ENCODE measurements at places on chromosomes 2 and 18. TPM values are rescaled to one million over a fixed set of nuclear protein-coding genes. Genes with fewer than 3 reads are reported as not detected.

- no peak for DNase-seq
Observed at GRCh38 chr2:20487392-20488174, 40.7 kb downstream of the RHOB start.

GRCh38 chr2:168480825-168481585 lies 24.9 kb downstream of the CERS6 start:
- no peak for DNase-seq

DNA sequence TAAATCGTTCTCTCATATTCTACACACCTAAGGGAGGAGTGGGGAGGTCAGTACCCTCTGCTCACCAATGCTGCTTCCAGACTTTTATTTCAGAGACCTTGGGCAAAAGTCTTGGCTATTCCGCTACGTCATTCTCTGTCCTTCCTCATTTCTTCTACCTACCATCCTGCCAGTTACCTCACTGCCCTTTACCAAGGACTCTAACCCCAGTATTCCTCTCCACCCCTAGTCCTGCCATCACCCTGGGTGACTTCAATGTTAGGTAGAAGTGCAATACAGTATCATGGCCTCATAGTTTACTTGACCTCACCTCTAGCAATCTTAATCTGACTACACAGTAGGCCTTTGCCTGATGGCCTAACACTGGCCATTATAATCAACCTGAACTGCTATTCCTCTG lies 27.8 kb downstream of the RTN4 start:
- no peak for DNase-seq

Gene HOXD9
- not detected for total RNA-seq

DNA sequence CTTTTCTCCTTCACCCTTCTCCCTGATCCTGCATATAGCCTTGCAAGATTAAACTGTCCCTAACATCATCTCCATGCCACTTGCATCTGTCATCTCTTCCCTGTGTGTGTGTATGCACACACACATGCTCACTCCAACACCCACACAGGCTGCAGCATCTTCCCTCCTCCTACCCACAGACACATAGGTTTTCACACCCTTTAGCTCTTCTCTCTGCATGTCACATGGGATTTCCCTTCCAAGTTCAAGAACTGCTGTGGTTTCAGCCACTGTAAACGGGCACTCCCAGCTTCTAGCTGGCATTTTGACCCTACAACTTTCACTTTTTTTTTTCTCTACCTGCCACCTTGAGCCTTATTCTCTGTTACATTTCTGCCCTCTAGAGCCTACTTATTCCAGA lies 6.4 kb downstream of the CELF4 start:
- DNase-seq: no peak

DNA sequence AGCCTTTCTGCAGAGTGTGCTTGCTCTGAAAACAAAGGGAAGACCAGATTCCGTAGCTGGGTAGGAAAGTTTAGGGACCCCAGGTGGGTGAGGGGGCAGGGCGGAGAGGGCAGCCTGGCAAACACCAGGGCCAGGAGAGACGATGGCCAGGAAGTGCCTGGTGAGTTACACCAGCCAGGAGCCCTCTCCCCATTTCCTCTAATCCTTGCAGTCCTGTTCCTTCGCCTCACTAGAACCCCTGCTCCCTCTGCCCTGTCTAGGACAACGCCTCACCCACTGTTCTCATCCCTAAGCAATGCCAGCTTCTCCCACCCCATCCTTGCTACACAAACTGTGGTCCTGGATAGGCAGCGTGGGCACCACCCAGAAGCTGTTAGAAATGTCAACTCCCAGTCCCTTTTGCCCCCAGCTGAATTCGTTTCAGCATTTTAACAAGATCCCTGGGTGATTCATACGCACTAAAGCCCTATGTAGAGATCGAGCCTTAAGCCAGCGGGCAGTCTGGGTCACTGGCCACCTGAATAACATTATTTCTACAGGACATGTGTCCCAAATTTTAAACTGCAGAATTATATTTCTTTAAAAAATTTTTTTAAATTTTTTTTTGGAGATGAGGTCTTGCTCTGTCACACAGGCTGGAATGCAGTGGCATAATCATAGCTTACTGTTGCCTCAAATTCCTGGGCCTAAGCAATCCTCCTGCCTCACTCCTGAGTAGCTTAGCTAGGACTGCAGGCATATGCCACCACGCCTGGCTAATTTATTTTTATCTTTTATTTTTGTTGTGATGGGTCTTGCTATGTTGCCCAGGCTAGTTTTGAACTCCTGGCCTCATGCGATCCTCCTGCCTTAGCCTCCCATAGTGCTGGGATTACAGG lies 10.9 kb downstream of the WIPF1 start:
- no peak for DNase-seq

DNA sequence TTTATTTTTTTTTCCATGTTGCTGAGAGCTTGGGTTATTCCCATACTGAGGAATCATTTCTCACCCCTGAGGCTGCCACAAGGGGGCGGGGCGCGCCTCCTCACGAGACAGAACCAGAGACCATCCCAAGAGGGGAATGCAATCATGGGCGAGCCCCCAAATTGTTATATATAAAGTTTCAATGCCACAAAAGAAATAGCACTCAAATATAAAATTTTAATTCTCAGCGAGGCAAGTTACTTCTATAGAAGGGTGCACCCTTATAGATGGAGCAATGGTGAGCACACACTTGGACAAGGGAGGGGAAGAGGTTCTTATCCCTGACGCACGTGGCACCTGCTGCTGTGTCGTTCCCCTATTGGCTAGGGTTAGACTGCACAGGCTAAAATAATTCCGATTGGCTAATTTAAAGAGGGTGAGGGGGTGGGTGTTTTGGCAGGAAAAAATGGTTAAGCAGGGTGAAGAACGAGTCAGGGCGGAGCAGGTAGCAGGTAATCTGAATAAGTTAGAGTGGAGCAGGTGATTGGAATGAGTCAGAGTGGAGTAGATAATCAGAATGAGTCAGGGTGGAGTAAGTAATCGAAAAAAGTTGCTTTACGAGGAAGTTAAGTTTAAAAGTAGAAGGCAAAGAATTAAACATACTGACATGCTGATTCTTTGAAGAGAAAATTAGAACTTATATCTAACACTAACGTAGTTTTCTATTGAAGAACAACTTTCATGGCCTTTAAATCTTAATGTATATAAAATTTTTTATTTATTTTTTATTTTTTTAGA lies 177.5 kb downstream of the MTCL1 start:
- DNase-seq: peak; percentile 93

Gene UGT1A10
- total RNA-seq: not detected

Gene RAMP1
- total RNA-seq: 248 TPM

- no peak for DNase-seq
Observed at GRCh38 chr18:10059610-10060468, 146.0 kb downstream of the VAPA start.

- DNase-seq: peak; percentile 90
Observed at GRCh38 chr2:160387558-160388262, 105.9 kb downstream of the RBMS1 start.

Gene ZNF521
- total RNA-seq: 0.04 TPM

DNA sequence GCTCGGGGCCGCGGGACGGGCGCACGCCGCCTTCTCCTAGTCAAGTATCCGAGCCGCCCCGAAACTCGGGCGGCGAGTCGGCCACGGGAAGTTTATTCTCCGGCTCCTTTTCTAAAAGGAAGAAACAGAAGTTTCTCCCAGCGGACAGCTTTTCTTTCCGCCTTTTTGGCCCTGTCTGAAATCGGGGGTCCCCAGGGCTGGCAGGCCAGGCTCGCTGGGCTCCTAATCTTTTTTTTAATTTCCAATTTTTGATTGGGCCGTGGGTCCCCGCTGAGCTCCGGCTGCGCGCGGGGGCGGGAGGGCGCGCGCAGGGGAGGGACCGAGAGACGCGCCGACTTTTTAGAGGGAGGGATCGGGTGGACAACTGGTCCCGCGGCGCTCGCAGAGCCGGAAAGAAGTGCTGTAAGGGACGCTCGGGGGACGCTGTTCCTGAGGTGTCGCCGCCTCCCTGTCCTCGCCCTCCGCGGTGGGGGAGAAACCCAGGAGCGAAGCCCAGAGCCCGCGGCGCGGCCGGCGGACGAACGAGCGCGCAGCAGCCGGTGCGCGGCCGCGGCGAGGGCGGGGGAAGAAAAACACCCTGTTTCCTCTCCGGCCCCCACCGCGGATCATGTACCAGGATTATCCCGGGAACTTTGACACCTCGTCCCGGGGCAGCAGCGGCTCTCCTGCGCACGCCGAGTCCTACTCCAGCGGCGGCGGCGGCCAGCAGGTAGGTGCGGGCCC lies 617 bp downstream of the FOSL2 start:
- DNase-seq: peak; percentile 59

GRCh38 chr18:8139127-8139527 lies 470.1 kb upstream of the RAB12 start:
- DNase-seq: no peak

DNA sequence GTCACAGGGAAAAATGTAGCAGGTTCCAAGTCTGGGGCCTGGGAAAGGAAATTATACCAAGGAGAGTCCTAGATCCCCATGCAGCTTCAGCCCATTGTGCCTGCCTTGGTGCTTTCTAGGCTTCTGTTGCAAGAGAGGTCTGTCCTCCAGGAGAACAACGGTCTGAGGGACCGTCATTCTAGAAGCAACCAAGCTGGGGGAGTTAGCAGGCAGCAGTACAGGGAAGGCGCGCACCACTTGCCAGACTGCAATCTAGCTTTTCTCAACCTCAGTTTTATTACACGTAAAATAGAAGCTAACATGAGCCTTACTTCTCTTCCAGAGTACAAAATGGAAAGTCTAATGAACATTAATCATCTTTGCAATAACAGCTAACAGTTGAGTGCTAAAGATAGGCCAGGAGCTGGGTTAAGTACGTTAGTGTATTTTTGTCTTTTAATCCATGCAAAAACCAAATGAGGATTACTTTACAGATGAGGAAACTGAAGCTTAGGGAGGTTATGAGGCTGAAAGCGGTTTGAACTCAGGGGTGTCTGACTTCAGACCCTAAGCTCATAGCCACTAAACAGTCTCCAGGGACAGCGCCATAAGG lies 1.9 kb downstream of the TCF23 start:
- DNase-seq: no peak

Gene COBLL1
- 3.6 TPM for total RNA-seq

GRCh38 chr2:2640371-2640770 lies 309.3 kb upstream of the MYT1L start:
- DNase-seq: no peak

DNA sequence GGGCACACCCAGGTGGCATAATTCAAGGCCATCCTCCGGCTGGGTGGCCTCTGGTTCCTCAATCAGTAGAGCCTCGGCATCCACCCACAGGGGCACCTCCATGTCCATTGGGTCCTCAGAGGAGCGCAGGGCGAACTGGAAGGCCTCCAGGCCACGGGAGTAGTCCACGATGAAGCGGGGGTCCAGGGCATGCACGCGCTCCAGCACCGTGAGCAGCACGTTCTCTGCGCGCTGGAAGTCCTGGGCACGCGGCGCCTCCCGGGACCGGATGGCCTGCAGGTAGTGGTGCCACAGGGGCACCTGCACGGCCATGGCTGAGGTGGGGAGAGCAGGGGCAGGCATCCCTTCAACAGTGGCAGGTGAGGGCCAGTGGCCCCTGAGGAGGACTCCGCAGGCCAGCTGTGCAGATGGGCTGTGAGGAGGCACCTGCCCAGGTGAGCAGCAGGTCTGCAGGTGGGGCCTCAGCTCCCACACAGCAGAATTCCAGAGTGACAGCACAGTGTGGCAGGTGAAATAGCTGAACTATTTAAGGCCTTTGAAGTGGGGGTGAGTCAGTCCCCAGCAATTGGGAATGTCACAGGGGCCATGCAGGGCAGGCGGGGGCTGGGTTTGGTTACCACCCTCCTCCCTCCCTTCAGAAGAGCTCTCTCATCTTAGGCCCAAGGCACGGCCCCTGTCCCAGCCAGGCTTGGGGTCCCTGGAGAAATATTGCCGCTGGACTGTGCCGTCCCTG lies at the start of gene MAB21L4:
TSS of gene MAB21L4 (minus strand) at position 501 of the 733 bp plus-strand sequence. CDS start at position 342, 159 bp downstream.
- DNase-seq: peak; percentile 72

Gene GAREM2
- 1.4 TPM for total RNA-seq

DNA sequence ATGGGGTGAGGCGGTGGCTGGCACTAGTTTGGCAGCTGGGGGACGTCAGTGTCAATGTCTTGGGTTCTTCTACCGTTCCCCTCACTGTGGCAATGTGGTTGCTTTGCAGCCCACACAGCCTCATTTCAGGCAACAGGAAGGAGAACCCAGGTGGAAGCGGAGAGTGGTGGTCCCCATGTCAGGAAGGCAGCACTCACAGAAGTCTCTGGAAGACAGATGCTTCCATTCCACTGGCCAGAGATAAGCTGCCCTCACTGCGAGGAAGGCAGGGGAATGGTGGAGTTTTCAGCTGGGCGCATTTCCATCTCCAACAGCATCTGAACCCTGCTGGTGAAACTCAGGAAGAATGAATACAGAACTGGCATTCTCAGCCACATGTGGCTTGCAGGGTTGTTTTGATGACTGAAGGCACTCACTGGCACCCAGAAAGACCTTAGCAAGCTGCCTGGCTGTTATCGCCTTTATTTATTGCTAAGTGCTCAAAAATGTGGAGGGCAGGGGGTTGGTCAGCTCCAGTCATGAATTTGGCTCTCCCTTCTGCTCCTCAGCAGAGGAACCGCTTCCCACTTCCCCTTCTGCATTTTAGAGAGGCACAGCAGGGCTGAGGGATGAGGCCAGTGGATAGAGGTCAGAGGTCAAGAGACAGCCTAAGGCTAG lies 19.4 kb downstream of the KCNIP3 start:
- peak; percentile 92 for DNase-seq

GRCh38 chr2:85774126-85774978 lies 20.6 kb downstream of the ATOH8 start:
- no peak for DNase-seq

GRCh38 chr2:191037351-191037750 lies 23.4 kb upstream of the STAT1 start:
- DNase-seq: no peak

Gene DYSF
- total RNA-seq: 13.0 TPM

DNA sequence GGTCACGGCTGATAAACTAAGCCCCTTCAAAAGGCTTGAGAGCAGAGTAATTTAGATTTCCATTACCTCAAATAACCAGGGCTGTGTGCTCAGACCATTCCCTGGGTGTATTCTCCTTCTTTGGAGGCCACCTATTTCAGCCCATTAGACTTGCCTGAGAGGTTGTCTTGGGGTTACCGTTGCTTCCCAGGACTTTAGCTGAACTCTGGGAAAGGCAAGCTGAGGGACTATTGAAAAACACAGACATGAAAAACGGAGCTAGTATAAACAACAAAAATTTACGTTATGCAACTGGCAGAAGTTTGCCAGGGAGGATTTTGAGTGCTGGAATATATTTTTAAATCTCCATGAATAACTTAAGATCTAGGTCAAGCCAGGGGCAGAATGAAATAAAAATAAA lies 561.0 kb upstream of the TNP1 start:
- DNase-seq: no peak

Gene ARHGEF33
- total RNA-seq: 0.06 TPM

Gene TMEM87B
- total RNA-seq: 11.2 TPM

DNA sequence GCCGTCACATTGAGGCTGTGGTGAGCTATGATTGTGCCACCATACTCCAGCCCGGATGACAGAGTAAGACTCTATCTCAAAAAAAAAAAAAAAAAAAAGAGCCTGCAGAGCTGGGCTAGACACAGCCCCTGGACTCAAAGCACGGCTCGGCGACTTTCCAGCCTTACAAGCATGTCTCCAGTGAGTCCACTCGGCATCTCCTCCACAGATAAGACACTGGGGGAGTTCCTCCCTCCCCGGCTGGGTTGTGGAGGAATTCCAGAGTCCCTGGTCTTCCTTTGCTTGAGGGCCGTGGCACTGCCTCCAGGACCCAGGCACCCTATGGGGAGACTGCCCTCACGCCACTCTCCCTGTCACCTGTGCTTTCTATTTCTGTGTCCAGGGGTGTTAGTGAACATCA lies 30.9 kb upstream of the RPL31 start:
- DNase-seq: no peak

Gene MLPH
- total RNA-seq: 201 TPM

GRCh38 chr2:143742581-143742980 lies 613.4 kb downstream of the ARHGAP15 start:
- DNase-seq: no peak
